ENCODE measurements at places on chromosomes 12 and 14. TPM values are rescaled to one million over a fixed set of nuclear protein-coding genes. Genes with fewer than 3 reads are reported as not detected.

Gene C12orf54
- not detected for total RNA-seq

Gene AMN1
- 5.5 TPM for total RNA-seq

Gene TEX22
- total RNA-seq, result not detected

Gene INHBC
- total RNA-seq, result not detected

Gene TMPO
- total RNA-seq, result 56.5 TPM

Gene PARPBP
- 1.9 TPM for total RNA-seq

Gene CEBPE
- not detected for total RNA-seq

GRCh38 chr12:109988903-109989302 is 7.3 kb downstream of the GIT2 start:
- H3K4me1 ChIP-seq, result peaks cover 23% of the 10 kb centered on the region
- no peaks in the 10 kb centered on the region for H3K27me3 ChIP-seq
- H3K27ac ChIP-seq, result peak overlapping the region; percentile 7
- H3K36me3 ChIP-seq, result peaks cover 10% of the 10 kb centered on the region
- no peak for DNase-seq

- H3K4me1 ChIP-seq, result peaks cover 12% of the 10 kb centered on the region
- no peak overlapping the region for H3K27ac ChIP-seq
- no peak for DNase-seq
- H3K27me3 ChIP-seq, result no peaks in the 10 kb centered on the region
- H3K36me3 ChIP-seq, result no peaks in the 10 kb centered on the region
These were observed 16.6 kb upstream of the LRTM2 start for GRCh38 chr12:1803736-1804135.

- H3K4me1 ChIP-seq, result no peaks in the 10 kb centered on the region
- no peaks in the 10 kb centered on the region for H3K36me3 ChIP-seq
- no peak for DNase-seq
These were observed 75.6 kb downstream of the LMO3 start for GRCh38 chr12:16530268-16530850.

- DNase-seq, result peak; percentile 76
- no peaks in the 10 kb centered on the region for H3K36me3 ChIP-seq
- H3K4me1 ChIP-seq, result peaks cover 17% of the 10 kb centered on the region
- no peaks in the 10 kb centered on the region for H3K27me3 ChIP-seq
- peak overlapping the region; percentile 72 for H3K27ac ChIP-seq
These were observed 32.3 kb downstream of the NINJ2 start for GRCh38 chr12:630656-631632.

DNA sequence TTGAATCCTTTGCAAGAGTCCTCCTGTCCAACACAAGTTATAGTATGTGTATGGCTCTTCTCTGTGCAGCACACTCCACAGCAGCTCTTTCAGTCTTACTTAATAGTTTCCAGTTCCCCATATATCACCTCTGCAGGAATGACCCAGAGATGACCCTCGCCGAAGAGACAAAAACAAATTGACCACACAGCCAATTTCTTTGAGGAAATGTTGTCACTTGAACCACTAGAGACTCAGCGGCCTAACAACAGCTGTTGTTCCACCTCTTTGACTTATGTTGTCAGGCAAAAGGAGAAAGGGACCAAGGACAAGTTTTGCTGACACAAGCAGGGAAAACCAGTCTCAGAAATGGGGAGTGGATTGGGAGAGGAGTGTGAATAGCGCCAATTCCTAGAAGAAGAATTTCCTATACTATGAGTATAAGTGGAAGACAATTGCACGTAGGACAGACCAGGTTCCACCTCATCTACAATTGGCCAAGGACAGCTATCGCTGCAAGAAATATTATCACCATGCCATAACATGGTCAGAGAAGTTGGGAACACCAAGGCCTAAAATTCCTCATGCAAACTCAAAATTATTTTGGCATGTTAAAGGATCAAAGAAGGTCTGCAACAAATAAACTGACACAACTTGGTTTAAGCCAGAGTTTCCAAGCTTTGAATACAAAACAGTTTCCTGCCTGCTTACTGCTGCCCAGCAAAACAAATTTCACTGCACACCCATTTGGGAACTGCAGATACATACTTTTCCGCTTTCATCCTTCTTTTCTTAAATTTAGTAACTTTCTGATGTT is 41.7 kb upstream of the ITPR2 start:
- no peak overlapping the region for H3K27ac ChIP-seq
- no peak for DNase-seq
- H3K4me3 ChIP-seq, result no peak overlapping the region
- H3K27me3 ChIP-seq, result no peaks in the 10 kb centered on the region
- H3K4me1 ChIP-seq, result no peaks in the 10 kb centered on the region
- H3K36me3 ChIP-seq, result no peaks in the 10 kb centered on the region

Measured in sigmoid colon (tissue), 7 donors.